ENCODE measurements at places on chromosomes 7 and 10.

DNA sequence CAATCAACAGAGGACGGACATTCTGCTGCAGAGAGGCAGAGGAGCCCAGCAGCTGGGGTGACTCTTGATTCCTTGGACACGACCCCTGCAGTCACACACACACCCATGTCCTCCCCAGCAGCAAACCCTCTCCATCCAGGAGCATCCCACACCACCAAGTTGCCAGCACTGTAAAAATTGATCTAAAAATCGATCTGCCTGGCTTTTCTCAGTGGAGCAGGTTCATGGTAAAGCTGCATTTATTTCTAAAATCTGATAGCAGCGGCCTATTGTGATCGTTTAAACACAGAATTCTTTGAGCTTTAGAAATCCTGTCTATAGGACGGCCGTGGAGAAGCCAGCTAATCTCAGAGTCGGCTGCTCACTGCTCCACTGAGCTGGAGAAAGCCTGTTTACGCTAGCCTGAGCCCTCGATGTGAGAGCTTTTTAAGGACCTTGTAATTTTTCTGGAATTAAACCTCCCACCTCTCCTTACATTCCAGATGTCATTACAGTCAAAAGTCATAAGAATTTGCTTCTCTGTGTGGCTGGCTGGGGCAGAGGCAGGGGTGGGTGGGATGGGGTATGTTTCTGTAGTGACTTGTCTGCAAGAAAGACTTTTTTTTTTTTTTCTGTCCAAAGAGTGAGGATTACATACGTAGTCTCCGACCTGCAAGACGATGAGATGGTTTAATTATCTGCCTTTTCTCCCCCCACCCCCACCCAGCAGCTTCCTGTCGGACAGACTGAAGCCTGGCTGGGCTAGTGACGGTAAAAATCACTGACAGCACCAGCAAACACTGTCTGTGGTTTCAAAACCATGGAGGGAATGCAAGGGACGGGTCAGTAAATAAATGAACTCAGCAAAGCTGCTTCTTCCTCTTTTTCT is 31.6 kb downstream of the TRIM8 start:
- no peak for DNase-seq

- no peak for DNase-seq
These were observed 573 bp upstream of the IDI1 start for GRCh38 chr10:1049425-1049958.

GRCh38 chr7:28588602-28589001 is 176.3 kb downstream of the CREB5 start:
- DNase-seq = no peak

- no peak for DNase-seq
These were observed 405.2 kb upstream of the AUTS2 start for GRCh38 chr7:69193061-69193460.

- no peak for DNase-seq
These were observed 53.2 kb upstream of the PDK4 start for GRCh38 chr7:95649546-95649945.

GRCh38 chr7:77338883-77339629 is 77.1 kb downstream of the GSAP start:
- no peak for DNase-seq

GRCh38 chr10:8416760-8417159 is 362.3 kb downstream of the GATA3 start:
- DNase-seq = peak; percentile 6

DNA sequence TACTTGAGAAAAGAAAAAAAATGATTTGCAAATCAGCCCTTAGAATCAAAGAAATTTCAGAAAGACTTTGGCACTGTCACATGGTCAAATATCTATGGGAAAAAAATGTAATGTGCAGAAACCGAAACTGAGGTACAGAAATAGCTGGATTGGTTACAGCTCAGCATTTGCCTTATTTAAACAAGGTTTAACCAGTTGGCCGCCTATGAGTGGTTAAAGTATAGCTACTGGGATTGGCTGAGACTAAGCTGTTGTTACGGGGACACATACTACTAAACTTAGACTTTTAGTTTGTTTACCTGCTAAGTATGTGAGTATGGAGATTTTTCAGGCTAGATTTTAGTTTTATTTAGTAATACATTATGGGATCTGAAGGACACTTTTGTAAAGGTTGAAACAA is 38.6 kb downstream of the SFTPD start:
- DNase-seq = no peak

DNA sequence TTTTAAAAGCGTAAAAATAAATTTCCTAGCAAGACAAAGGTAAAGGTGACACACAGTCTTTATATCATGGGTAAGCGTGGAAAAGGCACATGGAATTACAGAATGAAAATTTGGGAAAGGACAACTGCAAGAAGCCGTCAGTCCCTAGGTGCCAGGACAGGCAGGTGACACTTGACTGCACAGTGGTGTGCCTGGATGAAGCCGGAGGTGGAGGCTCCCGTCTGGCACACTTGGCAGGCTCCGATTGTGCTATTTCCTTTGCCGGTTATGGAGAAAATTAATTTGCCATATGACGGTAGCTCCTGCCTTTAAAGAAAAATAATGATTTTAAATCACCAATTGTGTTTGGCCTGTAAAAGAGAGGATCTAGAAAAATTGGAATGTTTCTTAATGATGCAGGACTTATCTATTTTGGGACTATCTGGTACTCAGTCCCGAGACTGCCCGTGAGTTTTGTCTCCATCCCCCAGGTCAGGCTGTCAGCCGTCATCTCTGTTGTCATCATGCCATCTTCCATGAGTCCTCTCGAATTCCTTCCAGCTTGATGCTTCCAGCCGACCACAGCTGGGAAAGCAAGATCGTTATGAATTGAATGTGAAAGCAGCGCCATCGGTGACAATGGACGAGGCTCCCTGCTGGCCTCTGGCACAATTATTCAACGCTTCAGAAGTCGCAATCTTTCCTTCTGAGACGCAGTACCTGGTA is 56.2 kb upstream of the MGMT start:
- no peak for DNase-seq

GRCh38 chr7:149685455-149685854 is 87.9 kb downstream of the ZNF467 start:
- no peak for DNase-seq

- DNase-seq = no peak
These were observed 44.3 kb upstream of the FXYD4 start for GRCh38 chr10:43327171-43327570.

- no peak for DNase-seq
These were observed 280.2 kb downstream of the GRID1 start for GRCh38 chr10:86086418-86086817.

GRCh38 chr10:11602358-11602757 is 9.1 kb downstream of the USP6NL start:
- no peak for DNase-seq

DNA sequence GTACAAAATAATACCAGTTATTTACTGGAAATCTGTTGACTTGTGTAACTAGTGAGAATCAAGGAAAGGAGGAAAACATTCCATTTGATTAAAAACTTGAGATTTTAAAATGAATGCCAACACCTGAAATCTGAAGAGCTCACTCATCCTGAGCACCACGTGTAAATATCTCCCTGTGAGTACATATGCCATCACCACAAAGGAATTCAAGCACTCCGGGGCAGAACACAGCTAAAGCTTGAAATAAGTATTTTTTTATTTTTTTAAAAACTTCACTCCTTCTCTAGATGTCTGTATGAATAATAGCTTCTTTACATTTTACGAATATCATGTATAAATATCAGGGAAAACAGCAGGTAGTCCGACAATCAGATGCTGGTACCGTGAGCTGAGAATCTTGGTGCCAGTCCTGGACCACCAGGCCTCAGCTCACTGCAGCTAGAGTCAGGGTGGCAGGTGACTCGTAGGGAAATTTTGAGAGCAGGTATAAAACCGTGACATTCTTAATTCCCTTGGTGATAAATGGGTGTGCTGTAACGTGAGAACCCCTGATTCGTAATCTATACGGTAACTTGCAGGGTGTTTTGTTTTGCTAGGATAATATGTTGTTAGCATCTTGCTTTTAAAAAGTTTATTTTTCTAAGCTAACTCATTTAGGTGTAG is 12.7 kb downstream of the LMTK2 start:
- no peak for DNase-seq

- DNase-seq = no peak
These were observed 270.8 kb upstream of the FZD8 start for GRCh38 chr10:35912615-35913569.

DNA sequence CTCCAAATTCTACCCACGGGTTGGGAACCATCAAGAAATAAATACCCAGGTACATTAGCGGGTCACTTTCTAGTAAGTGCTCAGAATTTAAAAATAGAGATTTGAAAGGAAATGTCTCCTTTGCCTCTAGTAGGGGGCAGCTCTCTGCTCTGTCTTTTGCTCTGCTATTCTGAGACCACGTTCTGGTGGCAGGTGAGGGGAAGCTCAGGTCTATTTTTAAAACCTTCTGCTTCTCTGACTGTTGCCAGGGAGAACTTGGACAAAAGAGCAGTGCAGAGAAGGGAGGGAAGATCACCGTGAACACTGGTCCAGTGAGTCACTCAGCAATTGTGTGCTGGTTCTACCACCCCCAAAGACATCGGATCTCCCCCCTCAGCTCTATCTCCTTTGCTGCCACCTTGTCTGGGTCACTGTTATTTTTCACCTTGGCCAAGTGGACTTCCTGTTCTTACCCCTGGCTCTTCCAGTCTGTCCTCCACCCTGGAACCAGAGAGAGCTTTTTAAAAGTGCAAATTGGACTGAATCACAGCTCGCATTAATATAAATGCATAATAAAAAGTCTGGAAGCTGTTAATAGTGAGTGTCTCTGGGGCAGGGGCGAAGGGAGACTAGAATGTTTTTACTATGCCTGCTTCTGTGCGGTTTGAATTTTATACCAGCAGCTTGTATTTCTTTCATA is 72.4 kb upstream of the LOXL4 start:
- DNase-seq = no peak

DNA sequence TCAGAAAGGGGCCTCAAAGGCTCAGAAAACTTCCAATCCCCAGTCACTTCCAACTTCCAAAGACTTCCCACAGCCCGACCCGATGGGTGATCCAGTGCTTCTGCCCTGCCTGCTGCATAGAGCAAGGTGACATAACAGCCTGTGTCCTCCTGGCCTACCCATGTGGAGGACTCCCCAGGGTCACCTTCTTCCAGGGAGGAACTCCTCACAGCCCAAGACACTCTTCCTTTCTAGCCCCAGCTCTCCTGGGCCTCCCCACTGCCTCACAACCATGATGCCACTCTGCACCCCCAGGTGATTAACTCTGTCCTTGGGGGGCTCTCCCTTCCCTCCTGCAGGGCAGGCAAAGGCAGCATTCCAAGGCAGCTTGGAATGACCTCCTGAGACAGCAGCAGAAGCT is 158.4 kb upstream of the PDE1C start:
- no peak for DNase-seq

GRCh38 chr10:126921974-126922525 is 16.8 kb downstream of the DOCK1 start:
- DNase-seq = no peak

GRCh38 chr7:98365863-98366561 is 34.9 kb downstream of the BAIAP2L1 start:
- DNase-seq = no peak

DNA sequence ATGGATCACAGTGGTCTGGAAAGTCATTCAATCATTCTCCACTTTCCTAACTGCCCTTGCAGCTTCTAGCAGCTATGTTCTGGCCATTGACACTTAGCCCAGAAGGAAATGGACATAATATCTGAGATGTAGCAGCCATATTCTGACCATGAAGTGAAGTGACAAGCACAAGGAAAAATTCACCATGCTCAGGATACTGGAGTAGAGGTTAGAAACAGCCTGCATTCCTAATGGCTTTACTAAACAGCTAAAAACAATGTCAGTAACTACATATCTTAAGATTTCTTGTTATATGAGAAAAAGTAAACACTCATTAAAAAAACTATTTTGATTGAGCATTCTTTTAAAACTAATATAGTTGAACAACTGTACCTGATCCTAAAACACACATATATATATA is 443.8 kb downstream of the MAGI2 start:
- no peak for DNase-seq

GRCh38 chr10:79235765-79236432 is 111.4 kb upstream of the PPIF start:
- no peak for DNase-seq

- no peak for DNase-seq
These were observed 105.5 kb downstream of the KCNMA1 start for GRCh38 chr10:77532068-77532467.

- no peak for DNase-seq
These were observed 80.3 kb upstream of the RHOBTB1 start for GRCh38 chr10:61024151-61024855.

DNA sequence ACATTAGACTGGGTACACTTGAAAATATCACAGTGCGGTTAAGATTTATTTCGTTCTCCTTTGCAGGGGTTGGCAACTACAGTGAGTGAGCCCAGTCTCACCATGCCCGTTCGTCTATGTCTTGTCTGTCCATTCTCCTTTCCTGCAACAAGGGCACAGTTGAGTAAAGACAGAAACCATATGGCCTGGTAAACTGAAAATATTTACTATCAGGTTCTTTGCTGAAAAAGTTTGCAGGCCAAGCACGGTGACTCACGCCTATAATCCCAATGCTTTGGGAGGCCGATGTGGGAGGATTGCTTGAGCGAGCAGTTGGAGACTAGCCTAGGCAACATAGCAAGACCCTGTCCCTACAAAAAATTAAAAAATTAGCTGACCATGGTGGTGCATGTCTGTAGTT is 11.4 kb upstream of the KCTD7 start:
- no peak for DNase-seq

GRCh38 chr7:537911-538634 is 18.4 kb upstream of the PDGFA start:
- no peak for DNase-seq

DNA sequence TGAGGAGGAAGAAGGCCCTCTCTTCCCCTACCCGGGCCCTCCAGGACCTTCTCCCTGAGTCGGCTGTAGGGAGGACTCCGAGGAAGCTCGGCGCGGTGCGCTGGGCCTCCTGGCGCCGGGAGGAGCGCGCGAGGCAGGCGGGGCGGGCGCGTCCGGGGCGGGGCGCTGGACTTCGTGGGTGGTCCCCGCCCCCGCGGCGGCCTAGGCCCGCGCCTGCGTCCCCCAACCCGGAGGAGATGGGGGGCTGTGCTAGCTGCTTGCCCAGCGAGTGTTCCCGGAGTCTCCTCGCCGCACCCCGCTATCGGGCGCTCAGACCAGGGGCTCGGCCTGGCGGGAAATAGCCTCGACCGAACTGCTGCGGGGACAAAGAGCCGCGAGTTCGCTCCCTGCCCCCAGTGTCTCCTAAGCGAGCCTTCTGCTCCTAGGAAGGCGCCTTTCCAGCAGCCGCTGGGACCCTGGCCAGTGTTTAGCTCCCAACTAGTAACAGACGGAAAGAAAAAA is 19.2 kb upstream of the SMO start:
- no peak for DNase-seq

- no peak for DNase-seq
These were observed 4.6 kb upstream of the MYH16 start for GRCh38 chr7:99267841-99268576.

GRCh38 chr10:90167174-90168064 is 466.0 kb downstream of the KIF20B start:
- DNase-seq = no peak

DNA sequence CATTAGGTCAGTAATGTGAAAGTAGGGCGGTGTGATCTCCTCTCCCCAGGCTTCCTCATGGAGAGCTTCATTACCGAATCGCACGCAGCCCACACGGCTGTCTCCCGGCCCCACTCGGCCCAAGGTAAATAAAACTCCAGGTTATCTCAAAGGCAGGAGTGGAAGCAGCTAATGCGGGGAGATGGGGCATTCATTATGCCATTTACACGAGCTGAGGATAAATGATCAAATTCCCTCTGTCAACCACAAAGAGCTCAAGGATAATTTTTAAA is 93.5 kb downstream of the ADARB2 start:
- DNase-seq = no peak
